Glutamatergic neuron (in vitro differentiated cells): ENCODE measurements at places on chromosomes 11 and 22. TPM values are rescaled to one million over a fixed set of nuclear protein-coding genes. Genes with fewer than 3 reads are reported as not detected.

The CRYBA4 gene
- not detected for total RNA-seq

The PHLDA2 gene
- total RNA-seq: 1.2 TPM

The OR51B4 gene
- not detected for total RNA-seq

The P2RY6 gene
- not detected for total RNA-seq

The ADM2 gene
- total RNA-seq: 37.6 TPM

The NCF4 gene
- not detected for total RNA-seq

The OR52N4 gene
- total RNA-seq: not detected

The GGTLC2 gene
- not detected for total RNA-seq

The FGF19 gene
- 5.1 TPM for total RNA-seq

The OR52E8 gene
- not detected for total RNA-seq

The LMF2 gene
- 62.2 TPM for total RNA-seq

The GCAT gene
- total RNA-seq: 11.9 TPM

The ADAMTS15 gene
- 0.20 TPM for total RNA-seq

The DTX4 gene
- total RNA-seq: 4.1 TPM

The TCN1 gene
- not detected for total RNA-seq

The SHISAL1 gene
- total RNA-seq: 3.2 TPM

The RDX gene
- 71.7 TPM for total RNA-seq

The CARD18 gene
- total RNA-seq: not detected

The PHLDB1 gene
- 78.4 TPM for total RNA-seq
